GM12864 (cell line): ENCODE measurements at places on chromosomes 7 and 10.

GRCh38 chr7:110224643-110225042, 866.3 kb upstream of the LRRN3 start:
- no peak for DNase-seq

GRCh38 chr10:72682638-72683037, 9.3 kb upstream of the MCU start:
- DNase-seq, result no peak

- no peak for DNase-seq
These were observed 10.6 kb upstream of the GRB10 start for GRCh38 chr7:50793120-50793946.

- DNase-seq, result no peak
These were observed 461.9 kb upstream of the KLF6 start for GRCh38 chr10:4246881-4247358.

GRCh38 chr7:94368371-94368791, 26.3 kb upstream of the COL1A2 start:
- DNase-seq, result no peak

- peak; percentile 74 for DNase-seq
These were observed 300.5 kb downstream of the KLF6 start for GRCh38 chr10:3484306-3485056.

DNA sequence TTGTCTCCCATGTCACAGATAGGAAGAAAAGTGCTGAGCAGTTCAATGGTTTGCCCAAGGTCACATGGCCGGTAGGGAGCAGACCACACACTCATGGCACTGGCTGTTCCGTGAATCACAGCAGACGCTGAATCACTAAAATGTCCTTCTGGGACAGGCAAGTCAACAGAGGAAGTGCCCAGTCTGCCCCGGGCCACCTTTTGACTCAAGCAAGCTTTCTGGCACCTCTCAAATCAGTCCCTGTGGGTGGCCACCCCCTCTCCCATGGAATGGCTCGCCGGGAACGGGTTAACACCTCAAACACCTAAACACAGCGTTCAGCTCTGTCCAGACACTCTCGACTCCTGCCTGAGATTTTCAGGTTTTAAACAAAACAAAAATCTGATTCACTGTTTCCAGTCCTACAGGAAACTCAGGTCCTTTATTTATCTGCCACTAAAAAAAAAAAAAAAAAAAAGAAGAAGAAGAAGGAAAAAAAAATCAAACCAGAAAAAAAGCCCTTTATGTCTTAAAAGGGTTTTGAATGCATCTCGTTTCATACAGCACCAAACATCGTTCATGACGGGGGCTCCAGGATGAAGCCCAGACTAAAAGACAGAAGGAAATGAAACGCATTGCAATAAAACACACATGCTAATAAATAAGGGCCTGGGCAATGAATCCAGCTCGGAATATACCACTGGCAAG, 15.5 kb downstream of the CARD11 start:
- DNase-seq, result no peak

DNA sequence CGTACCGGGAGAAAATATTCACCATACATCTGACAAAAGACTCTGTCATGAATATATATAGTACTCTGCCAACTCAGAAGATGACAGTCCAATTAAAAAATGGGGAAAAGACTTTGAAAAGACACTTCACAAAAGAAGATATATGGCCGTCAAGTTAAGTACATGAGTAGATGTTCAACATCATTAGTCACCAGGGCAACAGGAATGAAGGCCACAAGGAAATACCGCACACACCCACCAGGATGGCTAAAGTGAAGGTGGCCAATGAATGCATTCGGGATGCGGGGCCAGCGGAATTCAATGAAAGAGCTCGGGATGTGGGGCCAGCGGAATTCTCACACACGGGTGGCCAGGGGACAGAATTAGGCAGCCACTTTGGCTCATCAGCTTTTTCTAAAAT, 42.2 kb downstream of the MAD1L1 start:
- DNase-seq, result no peak

DNA sequence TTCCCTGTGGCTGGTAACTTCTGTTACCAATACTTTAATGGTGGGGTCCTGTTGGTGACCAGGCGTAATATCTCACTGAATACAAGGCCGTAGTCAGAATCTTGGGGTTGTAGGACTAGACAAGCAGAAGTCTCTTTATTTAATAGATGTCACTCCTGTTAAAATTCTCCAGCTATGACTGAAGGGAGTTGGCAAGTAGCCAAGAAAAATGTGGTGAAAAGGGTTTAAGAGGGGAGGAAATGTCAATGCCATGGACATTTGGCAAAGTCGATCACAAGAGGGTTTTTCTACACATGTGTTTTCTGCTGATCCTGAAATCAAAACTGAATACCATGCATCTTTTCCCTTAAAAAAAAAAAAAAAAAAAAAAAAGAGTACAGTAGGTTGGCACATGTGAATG, 533.5 kb downstream of the AUTS2 start:
- no peak for DNase-seq

DNA sequence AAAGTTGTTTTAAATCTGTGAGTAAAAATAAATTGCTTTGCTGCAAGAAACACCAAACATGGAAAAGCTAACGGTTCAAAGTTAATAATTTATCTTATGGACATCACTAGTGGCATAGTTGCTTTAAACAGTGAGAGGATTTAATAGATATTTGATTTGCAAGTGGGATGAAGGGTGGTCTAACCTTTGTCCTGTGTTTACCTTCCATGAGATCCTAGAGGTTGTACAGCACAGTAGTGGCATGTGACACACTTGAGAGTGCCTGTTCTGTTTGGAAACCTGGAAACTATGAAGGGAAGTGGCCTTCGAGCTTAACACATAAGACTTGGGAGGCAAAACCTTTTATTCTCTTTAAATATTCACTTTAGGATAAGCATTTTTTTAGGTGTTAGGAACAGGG, 16.0 kb downstream of the EGFR start:
- DNase-seq, result no peak

DNA sequence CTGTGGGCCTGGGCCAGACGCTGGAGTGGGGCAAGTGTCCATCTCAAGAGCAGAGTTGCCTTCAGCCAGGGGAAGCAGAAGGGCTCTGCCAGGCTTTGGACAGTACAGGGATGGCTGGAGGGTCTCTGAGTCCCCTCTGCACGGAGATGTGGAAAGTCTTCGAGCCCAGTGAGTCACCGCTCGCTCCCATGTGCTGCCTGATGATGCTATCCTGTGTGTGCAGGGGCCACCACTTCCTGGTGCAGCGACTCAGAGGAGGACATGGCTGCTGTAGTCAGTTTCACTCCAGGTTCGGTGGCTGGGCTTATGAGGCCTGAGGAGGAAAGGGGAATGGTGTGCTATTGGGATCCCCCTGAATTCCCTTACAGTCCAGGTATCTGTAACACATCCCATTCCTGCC, 6.0 kb downstream of the ADCYAP1R1 start:
- no peak for DNase-seq

DNA sequence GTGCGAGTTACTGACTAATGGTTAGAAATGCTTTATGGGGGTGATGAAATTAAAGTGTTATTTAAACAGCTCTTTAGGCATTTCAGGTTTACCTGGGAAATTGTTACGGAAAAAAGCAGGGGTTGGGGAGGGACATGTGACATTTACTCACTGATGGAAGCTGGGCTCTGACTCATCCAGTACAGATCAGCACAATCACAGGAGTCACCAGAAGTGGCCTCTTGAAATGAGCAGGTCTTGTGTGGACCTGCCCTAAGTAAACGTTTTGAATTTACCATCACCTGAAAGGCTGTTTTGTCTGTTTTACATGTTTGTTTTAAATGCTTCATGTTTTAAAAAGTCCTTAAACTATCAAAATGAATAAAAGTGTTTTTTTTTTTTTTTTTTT, 2.3 kb downstream of the GLRX3 start:
- DNase-seq, result no peak

- DNase-seq, result no peak
These were observed 232.2 kb downstream of the CRPPA start for GRCh38 chr7:16189026-16189715.

DNA sequence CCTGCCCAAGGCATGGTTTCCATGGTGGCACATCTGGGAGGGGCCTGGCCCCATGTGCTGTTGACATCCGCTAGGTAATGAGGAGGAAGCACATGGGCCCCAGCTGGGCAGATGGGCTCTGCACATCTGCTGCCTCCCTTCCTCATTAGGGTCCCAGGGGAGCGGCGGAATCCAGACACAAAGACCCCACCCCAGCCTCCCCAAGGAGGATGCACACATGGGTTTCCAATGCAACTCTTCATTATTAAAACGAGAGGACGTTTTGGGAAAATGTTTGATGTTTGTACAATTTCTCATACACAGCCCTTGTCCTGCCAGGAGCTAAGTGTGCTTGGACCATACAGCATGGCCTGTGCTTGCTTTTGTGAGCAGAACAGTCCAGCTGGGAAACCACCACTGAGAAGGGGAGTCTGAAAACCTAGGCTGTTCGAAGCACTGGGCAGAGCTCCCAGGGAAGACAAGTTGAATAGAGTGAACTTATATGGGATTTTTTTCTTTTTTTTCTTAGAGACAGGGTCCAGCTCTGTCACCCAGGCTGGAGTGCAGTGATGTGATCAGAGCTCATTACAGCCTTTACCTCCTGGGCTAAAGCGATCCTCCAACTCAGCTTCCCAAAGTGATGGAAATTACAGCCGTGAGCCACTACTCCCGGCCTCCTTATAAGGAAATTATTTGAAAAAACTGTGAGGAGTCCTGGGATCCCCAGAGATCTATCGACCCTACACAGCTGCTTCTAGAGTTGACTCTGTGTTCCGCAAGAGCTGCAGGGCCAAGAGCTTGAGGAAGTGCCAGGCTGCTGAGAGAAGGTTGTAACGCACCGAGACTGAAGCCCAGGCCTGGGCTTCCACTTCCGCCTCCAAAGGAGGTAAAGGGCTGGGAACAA, 23.4 kb downstream of the FAM107B start:
- DNase-seq, result no peak

DNA sequence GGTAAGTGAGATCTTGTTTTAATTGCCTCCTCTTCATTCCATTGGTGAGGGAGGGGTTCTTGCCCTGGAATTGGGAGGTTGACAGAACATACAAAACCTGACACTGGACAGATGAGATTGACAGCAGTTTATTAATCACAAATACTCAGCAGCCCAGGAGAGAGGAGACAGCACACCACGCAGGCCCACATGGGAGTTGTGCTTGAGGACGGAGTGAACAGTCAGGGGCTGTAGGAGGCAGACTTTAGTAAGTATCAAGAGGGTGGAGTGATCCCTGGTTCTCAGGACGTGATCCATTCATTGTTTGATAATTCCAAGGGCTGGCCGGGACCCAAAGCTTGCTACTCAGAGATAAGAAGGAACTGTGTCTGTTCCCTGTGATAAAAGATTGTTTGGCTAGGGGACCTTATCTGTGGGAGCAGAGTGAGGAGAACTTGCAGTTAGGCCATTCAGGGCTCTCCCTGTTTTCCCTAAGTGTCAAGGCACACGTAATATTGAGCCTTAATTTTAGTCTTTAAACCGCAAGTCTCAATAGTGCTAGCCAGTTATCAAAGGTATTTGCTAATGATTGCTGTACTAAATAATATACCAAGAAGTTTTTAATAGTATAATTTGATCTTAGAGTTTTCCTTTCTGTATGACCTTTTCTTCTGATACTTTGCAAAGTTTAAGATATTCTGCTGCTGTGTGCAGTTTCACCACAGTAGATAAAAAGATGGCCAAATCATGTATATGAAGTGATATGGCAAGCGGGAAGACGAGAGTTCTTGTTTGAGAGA, 14.5 kb downstream of the CAPZA2 start:
- no peak for DNase-seq

DNA sequence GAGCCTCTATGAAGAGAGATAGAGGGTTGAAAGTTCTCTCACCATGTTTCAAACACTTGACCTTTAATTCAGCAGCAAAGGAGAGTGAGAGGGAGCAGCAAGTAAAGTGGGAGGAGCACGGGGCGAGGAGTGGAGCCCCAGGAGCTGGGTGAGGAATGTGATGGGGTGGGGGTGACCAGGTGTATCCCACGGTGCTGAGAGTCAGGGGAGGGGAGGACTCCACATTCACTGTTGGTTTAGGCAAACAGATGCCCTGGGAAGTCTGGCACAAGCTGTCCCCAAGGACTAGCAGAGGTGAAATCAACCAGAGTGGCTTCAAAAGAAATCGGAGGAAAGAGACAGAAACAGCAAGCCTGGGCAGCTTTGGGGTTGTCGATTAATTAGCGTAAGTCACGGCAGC, 101.8 kb upstream of the PITRM1 start:
- DNase-seq, result no peak

DNA sequence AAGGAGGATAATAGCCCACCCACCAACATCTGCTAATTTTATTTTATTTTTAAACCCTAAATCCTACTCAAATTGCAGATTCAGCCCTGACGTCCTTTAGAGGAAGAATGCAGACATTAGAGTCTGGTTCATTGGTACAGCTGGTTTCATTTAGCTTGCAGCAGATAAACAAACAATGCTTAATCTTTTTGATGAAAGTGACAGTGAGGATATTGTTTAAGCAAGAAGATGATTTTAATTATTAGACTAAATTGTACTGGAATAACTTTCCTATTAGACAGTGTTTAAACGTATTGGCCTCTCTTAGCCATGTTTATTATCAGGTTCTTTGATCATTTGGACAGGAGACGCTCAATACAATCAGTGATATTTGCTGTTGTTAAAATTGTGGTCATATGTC, 164.8 kb downstream of the CDK14 start:
- no peak for DNase-seq

DNA sequence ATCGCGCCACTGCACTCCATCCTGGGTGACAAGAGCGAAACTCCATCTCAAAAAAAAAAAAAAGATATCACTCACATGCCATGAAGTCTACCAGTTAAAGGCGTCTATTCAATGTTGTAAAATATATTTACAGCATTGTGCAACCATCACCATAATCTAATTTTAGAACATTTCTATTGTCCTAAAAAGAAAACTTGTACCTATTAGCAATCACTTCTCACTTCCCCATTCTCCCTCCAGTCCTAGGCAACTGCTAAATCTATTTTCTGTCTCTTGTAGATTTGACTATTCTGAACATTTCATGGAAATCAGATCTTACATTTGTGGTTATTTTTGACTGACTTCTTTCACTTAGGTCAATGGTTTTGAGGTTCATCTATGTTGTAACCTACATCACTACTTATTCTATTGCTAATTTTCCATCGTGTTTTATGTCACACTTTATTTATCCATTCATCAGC, 25.2 kb upstream of the OTUD1 start:
- peak; percentile 52 for DNase-seq

GRCh38 chr10:23439452-23439960, 631 bp downstream of the OTUD1 start:
- DNase-seq, result no peak

- DNase-seq, result no peak
These were observed 19.0 kb upstream of the ABI1 start for GRCh38 chr10:26879744-26880143.
